SIG-M5 (cell line): ENCODE measurements at places on chromosomes 5 and 9.

- no peak for DNase-seq
Measured at GRCh38 chr9:124765439-124765835, 5.7 kb downstream of the NR6A1 start.

DNA sequence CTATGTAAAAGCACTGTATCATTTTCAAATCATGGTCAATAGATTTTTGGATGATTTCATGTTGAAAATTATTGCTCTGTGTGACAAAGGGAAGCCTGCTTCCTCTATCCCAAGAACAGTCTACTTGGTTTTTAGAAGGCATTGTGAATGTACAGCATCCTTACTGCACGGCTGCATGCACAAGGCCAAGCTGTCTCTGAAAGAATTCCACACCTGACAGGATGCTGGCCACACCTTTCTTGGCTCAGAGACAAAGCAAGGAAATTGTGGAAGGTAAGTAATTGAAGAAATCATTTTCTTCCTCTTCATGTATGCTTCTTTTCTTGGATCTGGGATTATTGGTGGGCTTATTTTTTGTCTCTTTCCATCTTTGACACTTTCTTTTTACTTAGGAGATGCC, 53.7 kb upstream of the VCAN start:
- DNase-seq = no peak

- DNase-seq = no peak
Measured at GRCh38 chr5:169609716-169610115, 26.1 kb downstream of the SPDL1 start.

DNA sequence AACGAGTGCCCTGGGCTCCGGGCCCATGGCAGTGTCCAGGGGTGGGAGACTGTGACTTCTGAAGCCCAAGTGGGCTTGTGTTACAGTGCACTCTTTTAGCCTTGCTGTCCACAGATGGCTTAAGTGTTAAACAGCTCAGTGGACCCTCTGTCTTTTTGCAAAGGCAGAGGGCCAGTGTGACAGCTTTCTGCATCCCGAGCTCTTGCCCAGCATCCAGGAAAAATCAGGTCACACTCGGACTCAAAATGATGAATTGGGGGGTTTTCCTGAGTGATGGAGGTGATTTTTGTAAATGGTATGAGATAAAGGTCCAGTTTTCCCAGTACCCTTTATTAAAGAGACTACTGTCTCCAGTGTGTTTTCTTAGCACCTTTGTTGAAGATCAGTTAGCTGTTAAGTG, 321.3 kb upstream of the GRAMD2B start:
- DNase-seq = no peak

- DNase-seq = no peak
Measured at GRCh38 chr5:112192866-112193265, 226.2 kb downstream of the EPB41L4A start.

GRCh38 chr5:172545291-172545801, 91.0 kb upstream of the SH3PXD2B start:
- no peak for DNase-seq
